A549 treated with CORT108297 at 1 μM for 4 hours (cell line): ENCODE measurements at places on chromosomes 1 and 21. TPM values are rescaled to one million over a fixed set of nuclear protein-coding genes. Genes with fewer than 3 reads are reported as not detected.

Gene SPOCD1
- total RNA-seq, result 4.0 to 6.3 TPM (median 4.6 TPM) in 5 replicates

Gene ASPM
- 20.6 to 24.0 TPM (median 22.6 TPM) in 5 replicates for total RNA-seq

Gene MATN1
- total RNA-seq, result 0.03 to 0.15 TPM (median 0.06 TPM) in 4 of 5 replicates, not detected in the other

Gene GADD45A
- total RNA-seq, result 48.1 to 56.6 TPM (median 51.5 TPM) in 5 replicates

Gene LCE2B
- total RNA-seq, result not detected in 5 replicates
